MV-4-11 (cell line): ENCODE measurements at places on chromosomes 13 and 19.

- no peak for DNase-seq
These were observed 574.4 kb upstream of the KLF12 start for GRCh38 chr13:74708629-74709028.

DNA sequence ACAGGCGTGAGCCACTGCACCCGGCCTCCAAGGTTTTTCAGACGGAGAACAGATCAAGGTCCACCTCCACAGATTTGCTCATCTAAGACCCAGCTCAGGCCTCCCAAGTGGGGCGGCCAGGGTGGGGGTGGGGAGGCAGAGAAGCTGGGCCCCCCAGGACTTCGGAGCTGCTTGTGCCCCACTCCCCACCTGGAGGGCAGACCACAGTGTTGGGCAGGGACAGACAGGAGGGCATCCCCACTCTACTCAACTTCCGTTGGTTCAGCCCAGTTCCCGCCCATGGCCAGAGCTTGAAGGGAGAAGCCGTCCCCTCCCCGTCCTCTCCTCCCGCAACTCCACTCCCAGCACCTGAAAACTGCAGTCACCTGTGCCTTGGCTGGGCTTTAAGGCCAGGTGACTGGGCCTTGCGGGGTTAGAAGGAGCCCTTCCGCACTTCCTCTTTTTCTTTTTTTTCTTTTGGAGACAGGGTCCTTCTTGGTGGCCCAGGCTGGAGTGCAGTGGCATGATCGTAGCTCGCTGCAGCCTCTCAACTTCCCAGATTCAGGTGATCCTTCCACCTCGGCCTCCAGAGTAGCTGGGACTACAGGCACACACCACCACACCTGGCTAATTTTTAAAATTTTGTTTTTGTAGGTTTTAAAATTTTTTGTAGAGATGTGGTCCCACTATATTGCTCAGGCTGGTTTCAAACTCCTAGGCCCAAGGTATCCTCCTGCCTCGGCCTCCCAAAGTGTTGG is 734 bp upstream of the LRRC8E start:
- DNase-seq: no peak

DNA sequence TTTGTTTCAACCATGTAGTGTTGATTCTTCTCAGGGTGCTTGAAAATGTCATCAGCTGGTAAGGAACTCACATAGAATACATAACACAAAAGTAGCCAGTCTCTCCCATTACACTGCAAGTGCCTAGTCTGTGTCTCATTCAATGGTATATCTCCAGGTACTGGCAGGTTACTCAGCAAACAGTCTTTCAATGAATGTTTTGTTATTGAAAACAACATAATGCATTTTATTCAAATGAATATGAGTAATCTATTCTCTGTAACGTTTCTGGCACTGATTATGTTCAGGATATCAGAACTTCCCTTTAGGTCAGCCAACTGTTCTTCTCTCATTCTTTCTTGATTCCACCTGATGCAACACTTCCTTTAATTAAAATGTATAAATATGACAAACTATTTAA is 68.0 kb upstream of the SLITRK1 start:
- no peak for DNase-seq

DNA sequence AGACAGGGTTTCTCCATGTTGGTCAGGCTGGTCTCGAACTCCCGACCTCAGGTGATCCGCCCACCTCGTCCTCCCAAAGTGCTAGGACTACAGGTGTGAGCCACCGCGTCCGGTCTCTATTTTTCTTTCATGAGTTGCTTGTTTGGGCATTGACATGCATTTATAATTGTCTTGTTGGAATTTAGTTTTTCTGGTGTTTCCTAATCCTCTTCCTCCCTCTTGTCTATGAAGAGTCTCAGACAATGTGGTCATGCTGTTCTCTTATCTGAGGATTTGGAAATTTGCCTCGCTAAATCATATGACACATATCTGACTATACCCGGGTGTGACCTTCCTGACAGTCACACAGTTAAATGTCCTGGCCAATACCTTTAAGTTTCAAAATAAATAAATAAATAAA is 7.4 kb upstream of the CEACAM18 start:
- DNase-seq: peak; percentile 67

- DNase-seq: peak; percentile 78
These were observed 22.4 kb upstream of the RNASEH2B start for GRCh38 chr13:50887151-50887550.

GRCh38 chr19:57052081-57052480 is 67.7 kb upstream of the USP29 start:
- DNase-seq: no peak

DNA sequence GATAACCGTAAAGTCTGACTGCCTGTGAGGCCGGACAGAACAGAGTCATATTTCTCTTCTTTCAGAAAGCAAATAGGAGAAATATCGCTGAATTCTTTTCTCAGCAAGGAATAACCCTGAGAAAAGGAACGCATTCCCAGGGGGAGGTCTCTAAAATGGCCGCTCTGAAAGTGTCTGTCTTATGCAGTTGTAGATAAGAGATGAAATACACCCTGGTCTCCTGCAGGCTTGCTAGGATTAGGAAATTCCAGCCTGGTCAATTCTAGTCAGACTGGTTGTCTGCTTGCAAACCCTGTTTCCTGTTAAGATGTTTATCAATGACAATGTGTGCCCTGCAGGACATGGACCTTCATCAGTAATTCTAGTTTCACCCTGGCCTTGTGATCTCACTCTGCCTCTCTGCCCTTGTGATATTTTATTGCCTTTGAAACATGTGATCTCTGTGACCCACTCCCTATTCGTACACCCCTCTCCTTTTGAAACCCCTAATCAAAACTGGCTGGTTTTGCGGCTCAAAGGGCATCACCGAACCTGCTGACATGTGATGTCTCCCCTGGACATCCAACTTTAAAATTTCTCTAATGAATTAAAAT is 934.8 kb upstream of the SPRY2 start:
- no peak for DNase-seq

GRCh38 chr19:18289471-18290301 is 8.3 kb upstream of the JUND start:
- peak; percentile 94 for DNase-seq

- no peak for DNase-seq
These were observed 103.9 kb upstream of the DIAPH3 start for GRCh38 chr13:60267498-60268202.

DNA sequence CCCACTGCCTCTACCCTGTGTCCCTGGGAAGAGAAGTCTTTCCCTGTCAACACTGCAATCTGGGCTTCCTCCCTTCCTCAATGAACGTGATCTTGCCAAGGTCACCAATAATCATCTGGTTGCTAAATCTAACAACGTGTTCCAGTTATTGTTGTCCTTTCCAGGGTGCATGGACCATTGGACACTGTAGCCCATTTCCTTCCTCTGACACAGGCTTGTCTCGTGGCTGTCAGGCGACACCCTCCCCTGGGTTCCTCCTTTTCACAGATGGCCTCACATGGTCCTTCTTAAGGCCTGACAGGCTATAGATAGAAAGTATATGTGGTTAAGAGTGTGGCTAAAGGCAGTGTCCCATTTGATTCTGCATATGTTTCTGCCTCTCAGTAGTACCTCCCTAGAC is 67.7 kb upstream of the STARD13 start:
- peak; percentile 96 for DNase-seq

GRCh38 chr19:8017808-8018207 is 12.4 kb upstream of the ELAVL1 start:
- DNase-seq: peak; percentile 45

- no peak for DNase-seq
These were observed 48.4 kb upstream of the CACNA1A start for GRCh38 chr19:13554506-13555240.

GRCh38 chr13:98761126-98761985 is 8.9 kb upstream of the SLC15A1 start:
- peak; percentile 85 for DNase-seq

- no peak for DNase-seq
These were observed 29.7 kb downstream of the EFNB2 start for GRCh38 chr13:106505732-106506131.

DNA sequence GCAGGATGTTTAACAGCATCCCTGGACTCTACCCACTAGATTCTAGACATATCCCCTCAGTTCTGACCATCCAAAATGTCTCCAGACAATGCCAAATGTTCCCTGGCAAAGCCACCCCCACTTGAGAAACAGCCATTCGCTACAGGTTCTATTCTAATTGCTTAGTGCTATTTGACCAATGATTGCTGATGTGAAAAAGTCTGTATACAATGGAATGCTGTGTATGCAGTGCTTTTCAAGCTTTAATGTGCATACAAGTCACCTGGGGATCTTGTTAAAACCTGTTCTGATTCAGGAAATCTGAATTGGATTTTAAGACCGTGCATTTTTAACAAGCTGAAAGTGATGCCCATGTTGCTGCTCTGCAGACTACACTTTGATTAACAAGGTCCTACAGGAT is 331.8 kb upstream of the KLF12 start:
- DNase-seq: no peak

DNA sequence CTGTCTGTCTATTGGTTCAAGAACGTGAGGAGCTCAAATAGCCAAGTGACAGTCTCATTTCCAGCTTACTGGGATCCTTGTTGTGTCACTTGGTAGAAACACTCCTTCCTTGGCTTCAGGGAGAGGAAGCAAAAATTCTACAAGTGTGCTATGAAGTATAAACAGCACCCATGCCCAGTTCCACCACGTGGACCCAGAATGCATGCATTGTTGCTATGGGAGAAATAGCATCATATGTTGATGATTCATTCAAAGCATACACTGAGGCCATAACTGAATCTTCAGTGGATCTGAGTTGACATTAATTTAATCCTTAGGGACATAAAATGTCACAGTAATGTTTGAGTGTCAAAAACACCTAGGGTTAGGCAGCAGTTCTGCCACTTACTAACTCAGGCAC is 199.0 kb upstream of the RXFP2 start:
- no peak for DNase-seq

GRCh38 chr13:93399212-93399611 is 172.6 kb downstream of the GPC6 start:
- no peak for DNase-seq

GRCh38 chr19:18910010-18910409 is 9.2 kb downstream of the COPE start:
- no peak for DNase-seq

DNA sequence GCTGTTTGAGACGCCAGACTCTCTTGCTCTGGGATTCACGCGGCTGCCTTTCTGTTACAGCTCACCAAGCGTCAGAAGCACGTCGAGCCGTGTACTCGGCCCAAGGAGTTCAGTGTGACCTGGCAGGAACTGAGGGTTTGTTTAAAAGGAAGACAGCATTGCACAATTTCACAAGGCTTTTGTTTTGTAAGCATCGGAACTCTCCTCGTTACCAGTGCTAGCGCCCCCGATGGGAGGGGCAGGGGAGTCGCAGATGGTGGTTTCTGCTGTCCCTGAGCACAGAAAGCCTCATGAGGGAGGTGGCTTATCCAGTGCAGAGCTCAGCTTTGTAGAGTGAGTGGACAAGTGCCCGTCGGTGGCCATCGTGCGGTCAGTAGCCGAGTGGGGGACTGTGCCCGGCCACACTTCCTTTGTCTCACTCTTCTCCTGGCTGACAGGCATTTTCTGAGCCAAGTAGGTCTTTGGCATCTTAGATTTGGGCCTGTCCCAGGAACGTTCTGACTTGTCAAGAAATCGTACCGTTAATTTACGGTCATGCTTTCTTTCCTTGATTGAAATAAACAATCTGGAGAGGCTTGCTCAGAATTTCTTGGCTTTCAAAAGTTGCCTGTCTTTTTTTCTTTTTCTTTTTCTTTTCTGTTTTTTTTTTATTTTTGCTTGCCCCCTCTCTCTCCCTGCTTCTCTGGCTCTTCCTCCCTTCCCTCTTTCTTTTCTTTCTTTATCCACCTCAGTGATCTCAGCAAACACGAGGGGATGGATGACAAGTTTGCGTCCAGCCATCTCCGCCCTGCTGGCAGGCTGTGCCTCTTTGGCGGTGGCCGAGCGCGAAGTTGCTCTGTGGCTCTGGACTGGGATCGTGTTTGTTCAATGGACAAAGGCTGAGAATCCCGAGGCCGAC is 7.7 kb downstream of the KDM4B start:
- peak; percentile 99 for DNase-seq

GRCh38 chr13:48562296-48563066 is 29.6 kb upstream of the RCBTB2 start:
- DNase-seq: peak; percentile 85

DNA sequence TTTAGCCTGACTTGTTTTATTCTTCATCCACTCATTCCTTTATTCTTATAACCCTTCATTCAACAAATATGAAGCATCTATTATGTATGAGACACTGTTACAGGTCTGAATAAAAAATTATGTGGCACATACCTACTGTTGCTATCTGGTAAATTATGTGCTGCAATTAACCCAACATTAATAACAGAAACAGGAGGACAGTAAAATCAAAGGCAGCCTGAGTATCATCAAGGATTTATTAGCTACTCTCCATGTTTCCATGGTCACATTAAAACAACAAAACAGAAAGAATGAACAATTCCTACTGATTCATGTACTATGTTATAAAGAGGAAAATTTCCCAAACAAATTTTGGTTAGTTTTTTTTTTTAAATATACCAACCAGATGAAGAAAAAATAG is 43.9 kb downstream of the RAP2A start:
- no peak for DNase-seq

DNA sequence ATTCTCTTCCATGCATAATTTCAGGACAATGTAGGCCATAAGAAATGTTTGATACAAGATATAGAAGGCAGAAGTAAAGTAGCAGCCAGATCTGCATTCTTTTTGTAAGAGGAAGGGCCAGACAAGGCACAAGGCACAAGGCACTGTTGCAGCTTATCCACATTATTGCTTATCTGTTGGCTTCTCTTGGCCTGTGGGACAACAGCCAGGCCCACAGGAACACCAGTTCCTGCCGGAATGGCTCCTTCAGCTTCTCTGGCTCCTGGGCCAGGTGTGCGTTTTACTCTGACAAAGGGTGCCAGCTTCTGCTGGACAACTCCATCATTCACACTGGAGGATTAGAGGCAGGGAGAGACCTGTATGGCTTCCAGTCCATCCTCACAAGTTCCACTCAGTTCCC is 29.2 kb downstream of the GPR180 start:
- DNase-seq: no peak

DNA sequence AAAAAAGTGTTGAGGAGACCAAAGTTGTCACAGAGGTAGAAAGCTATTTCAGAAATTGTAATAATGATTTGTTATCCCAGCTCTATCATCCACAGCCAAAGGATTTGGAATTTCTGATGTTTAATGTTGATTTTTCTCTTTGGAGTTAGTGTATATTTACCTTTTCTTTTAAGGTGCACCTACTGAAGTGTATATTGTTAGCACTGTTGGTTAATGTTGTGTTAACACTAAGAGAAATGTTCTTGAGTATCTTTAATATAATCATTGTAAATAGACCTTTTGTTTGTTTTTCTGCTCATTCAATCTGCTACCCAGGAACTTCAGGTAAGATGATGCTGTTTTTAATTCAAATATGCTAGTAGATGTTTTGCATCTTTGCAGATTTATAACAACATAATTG is 57.5 kb downstream of the ZAR1L start:
- DNase-seq: no peak
